ENCODE measurements at places on chromosomes 6 and 20. TPM values are rescaled to one million over a fixed set of nuclear protein-coding genes. Genes with fewer than 3 reads are reported as not detected.

- DNase-seq, result no peak
Observed at GRCh38 chr6:163790266-163790840, 375.8 kb downstream of the QKI start.

- DNase-seq, result peak; percentile 59
Observed at GRCh38 chr6:2875359-2876191, 27.5 kb downstream of the SERPINB9 start.

GRCh38 chr6:166488701-166489100, 97.8 kb downstream of the RAMACL start:
- no peak for DNase-seq

DNA sequence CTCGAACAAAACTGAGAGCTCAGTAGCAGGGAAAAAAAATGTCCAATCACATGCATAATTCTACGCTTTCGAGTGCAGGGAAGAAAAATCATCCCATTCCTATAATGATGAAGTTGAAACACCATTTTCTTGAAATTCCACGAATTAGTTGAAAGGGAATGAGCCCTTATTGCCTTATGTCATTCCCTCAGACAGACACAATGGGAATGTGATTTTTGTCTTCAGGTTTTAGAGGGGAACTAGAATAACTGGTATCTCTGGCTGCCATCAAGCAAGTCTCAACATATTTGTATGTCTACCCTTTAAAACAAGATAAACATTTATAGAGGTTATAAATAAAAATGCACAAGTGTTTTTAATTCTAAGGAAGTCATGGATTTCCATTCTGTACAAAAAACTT, 87.9 kb downstream of the KIF13A start:
- no peak for DNase-seq

DNA sequence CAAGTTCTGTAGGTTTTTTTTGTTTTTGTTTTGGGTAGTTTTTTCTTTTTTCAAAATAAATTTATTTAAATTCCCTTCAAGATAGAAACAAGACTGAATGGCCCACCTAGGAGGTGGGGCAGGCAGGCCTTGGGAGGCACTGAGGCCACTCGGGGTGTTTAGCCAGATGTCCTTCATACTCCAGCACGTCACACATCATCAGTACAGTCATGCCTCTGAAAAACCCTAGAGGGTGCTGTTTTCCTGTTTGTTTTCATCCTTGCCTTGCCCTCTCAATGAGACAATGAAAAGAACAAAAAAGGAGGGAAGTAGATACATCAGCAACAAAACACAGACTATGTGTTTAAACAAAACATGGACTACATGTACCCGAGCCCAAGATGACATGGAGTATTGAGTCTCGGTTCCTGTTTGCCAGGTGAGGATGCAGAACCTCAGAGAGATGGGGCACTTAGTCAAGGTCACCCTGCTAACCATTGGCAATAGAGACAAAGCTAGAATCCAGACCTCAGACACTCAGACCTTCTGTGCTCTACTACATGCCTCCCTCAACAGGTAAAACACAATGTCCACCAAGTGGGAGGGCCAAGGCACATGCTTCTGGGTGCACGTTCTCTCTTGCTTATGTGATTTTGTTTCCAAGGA, 26.8 kb upstream of the CLIC5 start:
- peak; percentile 30 for DNase-seq

GRCh38 chr6:106849676-106850332, 124.7 kb downstream of the CD24 start:
- no peak for DNase-seq

GRCh38 chr6:84847390-84848160, 83.2 kb upstream of the TBX18 start:
- no peak for DNase-seq

GRCh38 chr6:37702314-37702713, 4.6 kb upstream of the MDGA1 start:
- DNase-seq, result no peak

DNA sequence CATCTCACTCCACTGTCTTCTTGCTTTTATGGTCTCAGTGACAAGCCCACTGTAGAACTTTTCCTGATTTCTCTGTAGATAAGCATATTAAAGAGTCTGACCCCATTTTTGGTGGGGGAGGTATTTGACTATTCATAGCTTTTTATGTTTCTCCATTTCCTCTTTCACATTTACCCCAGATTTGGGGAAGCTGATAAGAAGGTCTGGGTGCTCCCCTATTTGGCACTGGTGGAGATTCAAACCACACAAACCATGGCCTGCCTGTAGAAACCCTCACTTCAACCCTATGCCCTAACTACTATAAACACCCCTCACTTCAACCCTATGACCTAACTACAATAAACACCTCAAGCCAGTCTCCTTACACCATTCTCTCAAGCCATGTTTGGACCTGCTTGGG, 196.2 kb upstream of the SYNDIG1 start:
- no peak for DNase-seq

DNA sequence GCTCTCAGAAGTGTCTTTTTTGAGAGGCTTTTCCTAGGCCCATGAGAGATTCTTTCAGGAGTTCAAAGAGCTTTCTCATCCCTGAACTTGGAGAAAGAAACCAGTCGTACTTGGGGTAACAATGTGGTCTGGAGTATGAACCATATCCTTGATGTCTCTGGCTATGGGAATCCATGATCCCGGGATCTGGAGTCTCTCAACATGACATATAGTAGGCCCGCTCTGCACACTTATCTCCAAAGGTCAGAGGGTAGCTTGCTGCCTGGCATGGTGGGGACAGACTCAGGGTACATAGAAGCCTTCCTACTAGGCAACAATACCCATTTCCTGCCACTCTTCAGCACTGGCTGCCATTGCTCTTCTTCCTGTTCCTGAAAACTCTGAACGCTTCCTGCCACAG, 42.2 kb upstream of the NFATC2 start:
- no peak for DNase-seq

DNA sequence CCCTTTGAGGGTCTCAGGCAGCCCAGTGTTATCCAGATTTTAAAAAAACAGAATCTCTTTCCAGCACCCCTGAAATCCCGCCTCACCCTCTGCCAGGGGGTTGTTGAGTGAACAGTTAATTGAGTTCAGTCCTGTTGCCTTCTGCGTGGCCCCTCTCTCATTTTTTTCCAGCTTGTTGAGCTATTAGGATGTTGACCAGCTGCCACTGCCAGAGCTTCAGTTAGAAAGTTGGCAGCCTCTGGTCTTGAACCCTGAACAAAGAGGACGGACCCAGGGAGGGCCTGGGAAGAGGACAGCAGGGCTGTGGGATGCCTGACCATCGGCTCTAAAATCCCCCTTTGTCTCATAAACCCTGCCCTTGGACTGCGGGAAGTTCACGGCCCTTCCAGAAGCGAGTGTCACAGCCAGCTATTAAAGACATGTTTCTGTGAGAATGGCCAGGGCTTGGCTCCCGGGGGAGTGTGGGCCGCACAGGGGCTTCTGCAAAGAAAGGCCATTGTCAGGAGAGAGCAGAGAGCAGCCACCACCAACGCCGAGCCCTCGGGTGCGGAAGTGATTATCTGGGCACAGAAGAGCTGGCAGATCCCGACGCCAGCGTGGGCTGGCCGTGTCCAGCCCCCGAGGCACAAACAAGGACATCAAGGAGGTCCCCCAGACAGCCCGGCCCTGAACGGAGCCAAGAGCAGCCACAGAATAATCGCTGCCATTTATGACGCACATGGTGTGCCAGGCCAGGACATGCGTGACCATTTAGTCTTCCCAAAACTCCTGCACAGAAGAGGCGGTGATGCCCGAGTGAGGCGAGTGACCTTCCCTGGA, 189.0 kb downstream of the ANKRD60 start:
- no peak for DNase-seq

DNA sequence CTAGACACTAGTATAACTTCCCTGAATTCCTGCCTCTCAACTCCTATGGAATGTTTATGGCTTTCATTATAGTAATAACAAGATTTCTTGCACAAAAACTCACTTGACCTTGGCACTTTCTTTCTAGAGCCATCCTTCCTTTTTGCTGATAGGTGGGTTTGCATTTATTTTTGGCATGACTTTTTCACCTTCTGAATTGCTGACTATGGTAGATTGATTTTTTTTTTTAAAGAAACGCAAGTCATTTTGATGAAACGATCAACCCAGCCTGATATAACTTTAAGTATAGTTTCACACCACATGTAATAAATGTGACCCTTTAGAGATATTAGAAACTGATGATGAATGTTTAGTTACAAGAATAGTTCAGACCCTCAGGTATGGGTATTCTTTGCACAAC, 61.8 kb downstream of the BMP6 start:
- no peak for DNase-seq

Gene SRMS
- total RNA-seq, result 0.79 TPM

Gene EGFL8
- 16.2 TPM for total RNA-seq

Gene PROKR2
- not detected for total RNA-seq

Gene RAB44
- 1.1 TPM for total RNA-seq
